ENCODE measurements at places on chromosomes 1 and 21.

DNA sequence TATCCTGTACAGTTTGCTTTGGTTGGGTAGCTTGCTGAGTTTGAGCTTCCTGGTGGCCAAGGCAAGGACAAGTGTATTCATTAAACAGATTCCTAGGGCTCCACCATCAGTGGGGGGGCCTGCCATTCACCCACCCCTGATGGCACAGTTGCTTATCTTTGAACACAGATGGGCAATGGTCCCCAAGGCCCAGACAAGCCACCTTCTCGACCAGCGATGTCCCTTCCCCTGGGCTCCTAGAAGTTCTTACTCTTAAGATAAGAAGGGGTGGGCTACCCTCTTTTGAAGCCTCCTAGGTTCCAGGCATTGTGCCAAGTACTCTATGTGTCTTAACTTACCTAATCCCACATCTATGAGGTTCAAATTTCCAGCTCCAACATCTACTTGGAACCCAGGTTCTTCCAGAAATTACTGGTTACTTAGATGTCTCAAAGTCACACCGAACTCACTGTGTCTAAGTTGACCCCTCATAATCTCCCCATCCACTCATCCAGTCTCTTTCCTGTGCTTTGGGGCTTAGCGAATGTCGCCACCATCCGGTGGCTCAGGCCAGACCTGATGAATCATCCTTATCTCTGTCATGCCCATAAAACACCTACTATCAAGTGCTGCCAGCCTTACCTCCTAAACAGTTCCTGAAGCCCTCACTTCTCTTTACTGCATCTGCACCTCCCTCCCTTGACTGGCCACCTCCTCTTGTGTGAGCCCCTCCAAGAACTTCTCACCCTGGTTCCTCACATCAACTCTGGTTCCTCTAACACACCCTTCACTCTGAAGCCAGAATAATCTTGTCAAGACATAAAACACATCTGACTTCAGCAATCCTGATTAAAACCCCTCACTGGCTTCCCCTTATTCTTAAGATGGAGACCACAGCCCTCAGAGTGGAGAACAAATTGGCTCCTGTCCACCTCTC is 50.1 kb downstream of the KLHDC7A start:
- DNase-seq: peak; percentile 44

DNA sequence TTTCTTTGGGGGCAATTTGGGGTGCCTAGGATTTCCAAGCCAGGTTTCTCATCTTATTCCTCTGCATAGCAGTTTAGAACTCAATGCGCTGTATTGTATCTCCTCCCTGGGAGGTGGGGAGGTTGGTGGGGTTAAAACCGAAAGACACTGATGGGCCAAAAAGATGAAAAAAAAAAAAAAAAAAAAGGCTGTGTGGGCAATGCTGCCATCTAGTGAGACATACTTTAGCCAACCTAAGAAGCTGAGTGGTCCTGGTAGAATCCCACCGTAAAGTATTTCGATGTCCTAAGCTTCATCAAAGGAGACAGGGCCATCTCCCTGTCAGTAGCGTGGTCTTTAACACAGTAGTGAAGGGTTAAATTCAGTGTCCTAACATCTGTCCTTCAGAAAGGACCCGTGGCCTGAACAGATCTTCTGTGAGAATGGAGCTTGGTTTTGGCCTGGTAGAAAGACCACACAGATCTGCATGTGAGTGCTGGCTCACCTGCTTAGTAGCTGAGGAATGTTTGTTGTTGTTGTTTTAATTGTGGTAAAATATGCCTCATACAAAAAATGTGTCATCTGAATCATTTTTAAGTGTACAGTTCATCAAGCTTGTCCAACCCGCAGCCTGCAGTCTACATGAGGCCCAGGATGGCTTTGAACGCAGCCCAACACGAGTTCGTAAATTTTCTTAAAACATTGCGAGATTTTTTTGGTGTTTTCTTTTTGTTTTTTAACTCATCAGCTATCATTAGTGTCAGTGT is 226.2 kb downstream of the KIF26B start:
- peak; percentile 43 for DNase-seq

DNA sequence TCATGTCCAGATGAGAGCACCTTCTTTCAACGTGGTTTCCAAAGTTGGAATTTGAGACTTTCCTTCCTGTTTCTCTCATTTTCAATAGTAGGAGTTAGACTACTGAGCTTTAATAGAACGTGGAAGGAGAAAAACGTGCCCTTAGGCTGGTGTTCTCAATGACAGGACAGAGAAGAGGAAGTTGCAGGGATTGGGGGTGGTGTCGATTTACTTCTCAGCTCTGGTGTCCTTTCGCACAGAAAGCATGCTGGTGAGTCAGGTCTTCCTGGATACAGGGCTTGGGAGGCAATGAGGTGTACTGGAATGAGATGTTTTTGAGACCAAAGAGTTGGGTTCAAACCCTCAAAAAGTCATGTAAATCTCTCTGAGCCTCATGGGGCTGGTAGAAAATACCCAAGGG is 67.1 kb downstream of the HIVEP3 start:
- DNase-seq: peak; percentile 90

- DNase-seq: peak; percentile 45
Observed at GRCh38 chr1:52142220-52143183, 613 bp downstream of the ZFYVE9 start.

- DNase-seq: peak; percentile 24
Observed at GRCh38 chr1:200302921-200303290, 106.9 kb downstream of the ZNF281 start.
